ENCODE measurements at places on chromosomes 7 and 10.

- DNase-seq = no peak
These were observed 1461.4 kb downstream of the GATA3 start for GRCh38 chr10:9515922-9516321.

DNA sequence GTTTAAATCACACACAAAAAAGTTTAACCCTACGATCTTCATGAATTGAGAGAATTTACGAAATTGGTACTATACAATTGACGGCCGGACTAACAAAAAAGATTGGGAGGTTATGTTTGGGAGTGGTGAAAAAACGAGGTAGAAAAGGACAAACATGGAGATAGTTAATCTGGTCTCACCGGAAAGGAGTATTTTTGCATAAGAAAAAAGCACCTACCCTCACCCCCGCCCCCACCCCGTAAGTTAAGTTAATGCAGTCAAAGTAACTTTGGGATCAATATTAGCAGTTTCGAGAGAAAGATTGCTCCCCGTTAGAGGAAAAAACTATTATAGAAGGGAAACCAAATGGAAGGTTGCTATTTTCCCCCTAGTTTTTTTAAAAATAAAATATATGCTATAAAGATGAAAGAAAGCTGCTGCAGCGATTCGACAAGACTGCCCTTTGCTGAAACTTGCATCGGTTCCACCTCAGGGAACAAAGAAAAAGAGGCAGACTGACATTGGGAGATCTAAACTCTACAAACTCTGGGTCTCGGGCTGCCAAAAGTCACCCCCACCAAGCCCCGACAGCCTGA is 3.5 kb downstream of the SP8 start:
- DNase-seq = no peak

DNA sequence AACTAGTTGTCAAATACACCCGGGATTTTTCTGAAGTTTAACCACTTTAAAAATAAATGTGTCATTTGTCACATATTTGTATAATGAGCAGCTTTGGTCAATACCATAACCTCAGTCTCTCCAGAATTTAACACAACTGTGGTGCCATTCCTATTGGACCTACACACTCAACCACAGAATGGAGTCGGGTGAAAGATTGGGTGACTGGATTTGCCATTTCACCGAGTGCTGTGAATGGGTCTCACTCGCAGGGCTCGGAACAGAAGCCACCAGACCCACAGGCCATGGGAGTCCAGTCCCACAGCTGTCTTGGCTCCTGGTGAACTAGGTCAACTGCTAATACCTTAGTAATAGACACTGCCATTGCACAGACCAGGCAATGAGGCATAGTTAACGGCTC is 298.4 kb downstream of the CCDC3 start:
- no peak for DNase-seq

GRCh38 chr10:102753718-102754117 is 10.0 kb downstream of the WBP1L start:
- no peak for DNase-seq

DNA sequence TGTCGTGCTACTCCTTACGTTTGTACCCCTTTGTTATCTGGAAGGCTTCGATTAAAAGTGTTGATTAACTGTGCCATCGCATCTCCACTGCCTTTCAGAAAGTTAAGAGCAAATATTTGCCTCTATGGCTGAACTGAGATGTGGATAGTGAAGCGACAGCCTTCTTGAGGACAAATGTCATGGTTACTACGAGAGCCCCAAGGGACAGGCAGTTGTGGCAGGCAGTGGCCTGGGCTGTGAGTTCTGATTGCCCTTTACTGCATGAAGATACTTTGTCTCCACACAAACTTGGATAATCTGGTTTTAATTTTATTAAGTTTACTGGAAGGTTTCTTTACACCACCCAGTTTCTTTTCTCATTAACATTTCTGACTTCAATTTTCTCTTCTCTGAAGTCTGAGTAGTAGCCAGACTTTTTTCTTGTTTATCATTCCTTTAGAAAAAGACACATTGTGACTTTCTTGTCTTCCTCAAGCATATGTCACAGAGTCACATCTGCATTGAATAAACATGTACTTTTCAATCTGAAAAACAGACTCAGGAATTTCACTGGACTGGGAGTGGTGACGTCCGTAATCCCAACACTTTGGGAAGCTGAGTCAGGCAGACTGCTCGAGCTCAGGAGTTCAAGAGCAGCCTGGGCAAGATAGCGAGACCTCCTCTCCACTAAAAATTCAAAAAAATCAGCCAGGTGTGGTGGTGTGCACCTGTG is 1.5 kb downstream of the TAS2R41 start:
- no peak for DNase-seq

- no peak for DNase-seq
These were observed 151.5 kb downstream of the HPSE2 start for GRCh38 chr10:99084161-99084560.

- DNase-seq = no peak
These were observed 25.6 kb downstream of the VSTM4 start for GRCh38 chr10:49089557-49090188.
